ENCODE measurements at places on chromosomes 12 and 14. TPM values are rescaled to one million over a fixed set of nuclear protein-coding genes. Genes with fewer than 3 reads are reported as not detected.

DNA sequence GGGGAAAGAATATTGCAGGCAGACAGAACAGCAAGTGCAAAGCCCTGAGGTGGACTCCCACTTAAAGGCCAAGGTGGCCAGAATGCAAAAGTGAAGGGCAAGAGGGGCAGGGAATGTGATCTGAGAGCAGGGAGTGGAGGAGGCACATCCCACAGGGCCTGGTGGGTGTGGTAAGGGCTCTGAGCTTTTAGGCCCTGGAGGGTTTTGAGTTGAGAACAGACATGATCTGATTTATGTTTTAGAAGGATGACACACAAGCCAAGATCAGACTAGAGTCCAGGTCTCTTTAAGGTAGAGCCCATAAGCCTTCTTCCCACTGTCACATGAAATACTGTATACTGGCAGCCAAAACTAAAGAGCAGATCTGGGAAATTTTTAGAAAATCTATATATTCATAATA lies 162.5 kb downstream of the SLC38A4 start:
- no peak for DNase-seq

- no peak for DNase-seq
These were observed 36.7 kb downstream of the PRICKLE1 start for GRCh38 chr12:42552822-42553221.

Gene SLC25A47
- not detected for total RNA-seq

Gene DCAF4
- total RNA-seq = 6.9 TPM

All from left ventricle myocardium inferior (tissue), 1 donor.